Stimulated activated CD8-positive, alpha-beta memory T cell treated with anti-CD3 and anti-CD28 coated beads, Interleukin-2, amount 100 ng/mL, for 1 hour (primary cell): ENCODE measurements at places on chromosomes 2 and 18.

DNA sequence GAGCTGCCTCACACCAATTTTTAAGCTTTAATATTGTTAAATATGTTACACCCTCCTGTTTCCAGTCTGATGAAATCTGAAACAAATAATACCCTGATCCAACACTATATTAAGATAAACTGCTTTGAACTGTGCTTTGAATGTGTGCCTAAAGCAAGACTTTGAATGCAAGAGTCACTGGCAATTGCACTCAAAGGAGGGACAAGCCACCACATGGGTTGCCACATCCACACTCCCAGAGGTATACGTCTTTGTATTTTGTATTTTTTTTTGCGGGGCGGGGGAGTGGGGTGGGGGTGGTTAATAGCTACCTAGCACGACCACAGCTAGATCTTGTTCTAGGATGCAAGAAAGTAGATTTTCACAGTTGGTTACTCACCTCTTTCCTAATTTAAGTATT lies 1.8 kb upstream of the ZEB2 start:
- DNase-seq = no peak

- no peak for DNase-seq
Measured at GRCh38 chr18:40096675-40097074, 1858.4 kb upstream of the PIK3C3 start.

- no peak for DNase-seq
Measured at GRCh38 chr2:167406558-167406957, 518.3 kb downstream of the XIRP2 start.

- no peak for DNase-seq
Measured at GRCh38 chr18:55322178-55322735, 265.7 kb downstream of the TCF4 start.

DNA sequence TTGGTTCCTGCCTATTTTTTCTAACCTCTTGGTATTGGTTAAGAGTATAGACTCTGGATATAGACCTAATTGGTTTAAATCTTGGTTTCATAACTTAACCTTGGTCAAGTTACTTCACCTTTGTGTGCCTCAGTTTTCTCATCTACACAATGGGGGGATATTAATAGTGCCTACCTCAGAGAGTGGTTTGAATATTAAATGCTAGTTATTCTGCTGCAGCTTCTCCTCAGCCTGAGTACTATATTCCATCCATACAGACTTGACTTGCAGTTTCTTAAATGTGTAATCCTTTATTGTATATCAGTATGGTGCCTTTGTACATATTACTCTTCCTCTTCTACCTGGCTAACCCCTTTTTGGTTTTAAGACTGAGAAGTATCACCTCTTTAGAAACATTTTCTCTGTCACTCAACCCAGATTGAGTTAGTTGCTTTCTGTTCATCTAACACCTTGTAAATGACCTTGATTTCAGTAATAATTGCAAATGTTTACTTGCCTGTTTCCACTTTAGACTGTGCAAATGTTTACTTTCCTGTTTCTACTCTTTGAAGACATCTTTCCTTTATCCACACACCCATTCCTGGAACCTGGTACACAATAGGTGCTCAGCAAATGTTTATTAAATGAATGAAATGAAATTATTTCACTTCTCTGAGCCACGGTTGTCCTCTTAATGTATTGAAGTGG lies 6.6 kb downstream of the ACVR2A start:
- DNase-seq = no peak

- no peak for DNase-seq
Measured at GRCh38 chr18:5029592-5029991, 167.5 kb downstream of the AKAIN1 start.

DNA sequence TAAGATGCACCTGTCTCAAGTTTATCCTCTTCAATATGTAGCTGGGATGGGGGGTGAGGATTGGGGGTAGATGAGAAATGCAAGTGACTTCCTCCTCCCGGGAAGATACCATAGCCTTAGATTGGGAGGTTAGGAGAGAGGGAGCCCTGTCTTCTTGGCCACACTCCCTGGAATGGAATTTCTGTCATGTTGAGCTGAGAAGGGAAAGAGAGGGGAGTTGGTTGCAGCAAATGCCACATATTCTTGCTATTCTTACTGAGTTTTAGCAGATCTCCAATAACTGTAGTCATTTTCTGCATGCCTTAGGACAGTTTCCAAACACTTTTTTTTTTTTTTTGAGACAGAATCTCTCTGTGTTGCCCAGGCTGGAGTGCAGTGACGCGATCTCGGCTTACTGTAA lies 35.9 kb downstream of the TAF4B start:
- no peak for DNase-seq

DNA sequence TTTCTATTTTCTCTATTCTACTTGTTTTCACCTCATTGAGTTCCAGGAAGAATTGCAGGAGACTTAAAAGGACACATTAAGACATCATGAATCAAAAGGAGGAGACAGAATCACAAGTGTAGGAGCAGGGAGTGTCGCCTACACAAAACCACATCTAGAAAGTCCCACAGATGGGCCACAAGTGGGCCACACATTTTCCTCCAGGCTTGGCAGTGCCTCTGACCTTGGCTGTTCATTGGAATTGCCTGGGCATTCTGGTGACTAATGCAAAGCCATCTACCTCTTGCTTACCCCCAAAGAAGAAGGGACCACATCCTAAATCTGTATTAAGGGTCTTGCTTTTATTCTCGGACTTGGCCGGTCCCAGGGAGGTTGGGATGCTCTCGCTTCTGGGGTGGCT lies 103.6 kb downstream of the KLHL29 start:
- no peak for DNase-seq

- no peak for DNase-seq
Measured at GRCh38 chr2:171551836-171552235, 29.6 kb downstream of the CYBRD1 start.
